ENCODE measurements at places on chromosomes 5 and 9. TPM values are rescaled to one million over a fixed set of nuclear protein-coding genes. Genes with fewer than 3 reads are reported as not detected.

DNA sequence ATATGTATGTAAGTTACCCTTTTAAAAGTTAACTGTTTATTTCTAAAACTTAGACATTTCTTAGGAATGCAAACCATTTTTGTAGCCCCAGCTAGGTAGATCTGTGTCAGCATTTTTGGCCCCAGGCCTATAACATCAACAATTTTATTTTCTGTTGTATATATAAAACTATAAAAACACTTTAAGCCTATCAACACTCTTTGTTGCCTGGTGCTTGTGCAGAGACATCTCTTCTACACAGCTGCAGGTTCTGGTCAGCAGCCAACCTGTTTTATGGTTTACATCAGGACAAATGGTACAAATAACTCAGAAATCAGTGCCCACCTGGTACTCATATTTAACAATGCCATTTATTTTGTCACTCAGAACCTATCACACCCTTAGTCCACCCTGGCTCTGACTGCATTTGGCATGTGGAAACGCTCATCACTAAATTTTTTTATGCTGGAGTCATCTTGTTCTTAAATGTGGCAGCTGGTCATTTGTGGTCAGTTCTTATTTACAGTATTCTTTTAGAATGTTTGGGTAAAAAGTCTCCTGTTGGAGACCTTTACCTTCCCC lies 173.4 kb downstream of the DNAH5 start:
- DNase-seq: no peak

DNA sequence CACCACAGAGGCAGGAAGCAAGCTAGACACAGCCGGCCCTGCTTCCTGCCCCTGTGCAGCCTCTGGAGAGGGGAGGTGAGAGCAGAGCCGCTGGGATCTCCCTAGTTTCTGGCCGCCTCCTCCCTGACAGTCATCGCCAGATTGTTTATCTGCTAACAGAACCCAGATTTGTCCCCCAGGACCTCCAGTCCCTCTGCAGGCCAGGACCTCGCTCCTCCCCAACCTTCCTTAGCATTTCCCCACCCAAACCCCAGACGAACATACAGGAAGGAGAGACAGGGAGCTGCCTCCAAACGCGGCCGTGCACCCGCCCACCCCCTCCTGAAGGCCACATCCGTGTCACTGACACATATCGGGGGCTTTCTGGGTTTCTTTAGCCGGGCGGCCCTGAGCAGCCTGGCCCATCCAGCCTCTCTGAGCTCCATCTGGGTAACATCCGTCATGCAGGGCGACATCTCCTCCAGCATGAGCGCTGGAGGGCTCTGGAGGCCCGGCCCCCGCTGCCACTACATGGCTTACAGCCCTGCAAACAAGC lies 47.5 kb downstream of the DBH start:
- no peak for DNase-seq

DNA sequence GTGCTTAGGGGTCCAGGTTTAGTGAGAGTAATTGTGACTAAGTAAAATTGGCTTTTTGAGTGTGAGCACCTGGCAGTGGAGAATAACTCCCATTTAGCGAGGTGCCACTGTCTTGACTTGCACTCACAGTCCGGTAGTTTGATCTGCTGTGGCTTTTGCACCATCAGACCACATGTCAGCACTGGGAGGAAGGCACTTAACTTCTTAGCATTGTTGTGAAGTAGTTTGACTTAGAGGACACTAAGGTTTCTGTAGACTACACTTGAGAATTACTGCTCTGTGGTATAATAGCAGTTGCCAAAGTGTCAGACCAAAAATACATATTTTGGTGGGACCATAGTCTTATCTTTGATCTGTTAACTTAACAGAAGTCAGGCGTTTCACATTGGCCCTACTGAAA lies 63.6 kb downstream of the ICE1 start:
- no peak for DNase-seq

DNA sequence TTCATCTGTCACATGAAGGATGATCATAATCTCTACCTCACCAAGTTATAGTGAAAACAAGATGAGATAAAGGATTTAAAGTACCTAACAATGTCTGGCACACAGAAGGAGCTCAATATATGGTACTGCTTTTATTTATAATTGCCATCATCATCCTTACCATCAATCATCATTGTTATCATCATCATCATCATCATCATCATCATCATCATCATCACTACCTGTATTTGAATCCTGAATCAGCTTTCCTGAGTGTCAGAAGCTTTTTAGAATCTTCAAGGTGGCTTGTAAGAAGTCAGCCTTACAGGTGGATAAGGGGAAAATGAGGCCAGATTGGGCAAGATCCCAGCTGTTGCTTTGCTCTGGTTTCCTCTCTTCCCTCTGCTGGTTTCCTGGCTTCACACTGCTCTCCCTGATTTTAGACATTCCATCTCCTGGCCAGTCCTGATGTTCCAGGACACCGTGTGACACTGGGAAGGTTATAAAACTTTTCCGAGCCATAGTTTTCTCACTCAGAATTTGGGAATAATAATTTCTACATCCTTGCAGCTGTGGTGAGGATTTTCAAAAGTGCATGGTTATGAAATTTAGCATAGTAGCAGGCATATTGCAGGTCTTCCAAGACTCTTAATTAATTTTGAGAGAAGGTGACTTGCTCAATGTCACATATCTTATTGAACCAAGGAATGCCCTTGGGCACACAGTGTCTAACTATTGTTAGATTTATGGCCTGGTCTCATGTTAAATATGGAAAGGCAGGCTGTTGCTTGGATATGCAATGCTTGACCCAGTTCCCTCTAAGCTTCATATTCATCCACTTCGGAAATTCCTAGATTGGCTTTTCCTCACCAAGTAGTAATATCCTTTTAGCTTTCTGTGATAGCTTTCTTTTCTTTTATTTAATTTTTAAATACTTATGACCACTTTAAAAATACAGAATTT lies 160.7 kb downstream of the TMEM38B start:
- DNase-seq: no peak

GRCh38 chr5:42502613-42503470 lies 79.6 kb downstream of the GHR start:
- DNase-seq: no peak

DNA sequence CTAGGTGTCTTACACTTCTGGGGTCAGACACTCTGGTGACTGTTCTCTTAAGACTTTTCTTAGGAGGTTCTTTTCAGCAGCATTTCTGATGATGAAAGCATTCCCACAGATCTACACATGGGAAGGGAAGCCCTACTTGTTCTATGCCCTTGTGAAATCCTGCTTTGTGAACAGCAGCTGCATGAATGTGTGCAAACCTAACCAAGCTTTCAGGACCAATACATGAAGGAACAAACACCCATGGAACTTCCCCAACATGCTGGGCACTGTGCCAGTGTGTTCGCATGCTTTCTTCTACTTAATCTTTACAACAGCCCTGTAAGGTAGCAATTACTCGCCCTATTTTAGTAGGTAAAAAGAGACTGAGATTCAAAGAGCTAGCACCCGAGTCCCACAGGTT lies 439.9 kb upstream of the KLF4 start:
- no peak for DNase-seq

DNA sequence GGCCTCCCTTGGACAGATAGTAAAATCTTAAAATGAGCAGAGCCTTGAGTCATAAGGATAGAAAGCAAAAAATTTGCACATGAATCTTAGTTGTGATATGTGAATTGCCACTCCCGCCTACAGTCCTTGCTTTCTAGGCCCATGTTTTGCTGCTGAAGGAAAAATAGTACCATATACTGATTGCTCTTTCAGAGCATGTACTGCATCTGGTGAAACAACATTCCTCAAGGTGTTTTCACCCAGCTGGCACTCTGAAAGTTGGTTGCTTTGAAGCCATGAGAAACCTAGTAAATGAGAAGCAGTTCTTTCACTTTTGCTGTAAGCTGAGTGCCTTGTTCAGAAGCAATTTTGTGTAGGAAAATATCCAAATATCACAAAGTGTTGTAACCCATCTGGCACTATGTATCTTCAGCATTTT lies 10.3 kb downstream of the CDC37L1 start:
- DNase-seq: no peak

Gene PPP1R26
- polyA plus RNA-seq: 20.1 TPM

Gene LRRC14B
- polyA plus RNA-seq: 0.68 TPM

Gene CTSV
- polyA plus RNA-seq: 19.0 TPM
